Mammary epithelial cell (primary cell): ENCODE measurements at places on chromosomes 7 and 10. TPM values are rescaled to one million over a fixed set of nuclear protein-coding genes. Genes with fewer than 3 reads are reported as not detected.

- peak; percentile 30 for DNase-seq
Measured at GRCh38 chr10:34814223-34814912, 728 bp downstream of the PARD3 start.

Gene ANKRD26
- 1.1 TPM for polyA plus RNA-seq

DNA sequence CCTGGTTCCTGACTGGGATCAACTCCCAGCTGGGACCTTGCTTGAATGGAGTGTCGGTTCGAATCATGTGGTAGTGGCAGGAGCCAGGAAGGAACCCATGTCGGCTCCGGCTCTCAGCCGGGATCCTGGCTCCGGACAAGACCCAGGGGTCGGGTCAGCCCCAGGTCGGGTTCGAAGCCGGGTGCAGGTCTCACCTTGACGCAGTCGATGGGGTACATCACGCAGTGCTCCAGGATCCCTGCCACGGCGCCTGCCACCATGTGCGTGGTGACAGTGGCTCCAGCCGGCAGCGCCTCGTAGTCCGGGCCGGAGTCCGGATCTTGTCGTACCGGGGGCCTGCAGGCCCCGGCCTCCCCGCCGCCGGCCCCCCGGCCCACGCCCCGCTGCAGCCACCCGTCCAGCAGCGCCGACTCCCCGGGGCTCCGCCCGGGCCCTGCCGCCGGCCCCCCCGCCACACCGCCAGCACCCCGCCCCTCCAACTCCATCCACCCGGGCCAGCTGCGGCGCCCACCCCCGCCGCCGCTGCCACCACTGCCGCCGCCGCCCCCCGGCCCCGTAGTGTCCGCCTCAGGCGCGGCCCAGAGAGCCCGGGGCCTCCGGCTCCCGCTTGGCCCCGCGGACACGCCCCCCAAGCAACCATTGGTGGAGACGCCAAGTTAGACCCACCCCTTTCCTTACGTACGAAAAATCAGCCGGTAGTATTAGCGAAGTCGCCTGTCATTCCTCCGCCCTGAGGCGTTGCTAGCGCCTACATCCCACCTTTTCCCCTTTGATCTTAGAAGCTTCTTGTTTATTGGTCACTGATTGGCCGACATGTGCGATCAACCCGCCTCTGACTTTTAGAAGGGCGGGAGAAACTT lies at the start of gene SLC25A28:
SLC25A28 (minus strand) TSS at position 589 of the 860 bp plus-strand sequence; CDS start at position 485, 104 bp downstream.
- peak; percentile 100 for DNase-seq

DNA sequence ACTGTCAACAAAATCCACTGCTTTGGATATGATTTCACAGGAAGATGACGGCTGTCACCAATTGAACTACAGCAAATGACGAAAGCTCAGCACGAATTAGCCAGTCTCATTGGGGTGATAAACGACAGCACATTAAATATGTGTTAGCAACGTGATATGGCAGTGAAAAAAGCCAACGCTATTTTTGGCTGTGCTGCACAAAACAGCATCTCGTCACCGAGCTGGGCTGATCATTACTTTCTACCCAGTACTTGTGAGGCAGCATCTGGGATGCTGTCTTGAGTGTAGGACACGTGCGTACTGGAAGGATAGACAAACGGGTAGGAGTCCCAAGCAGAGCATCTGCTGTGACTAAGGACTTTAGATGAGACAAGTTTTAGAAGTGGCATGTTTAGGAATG lies 138.3 kb downstream of the EXOC4 start:
- no peak for DNase-seq

Gene CDC123
- polyA plus RNA-seq: 189 TPM

DNA sequence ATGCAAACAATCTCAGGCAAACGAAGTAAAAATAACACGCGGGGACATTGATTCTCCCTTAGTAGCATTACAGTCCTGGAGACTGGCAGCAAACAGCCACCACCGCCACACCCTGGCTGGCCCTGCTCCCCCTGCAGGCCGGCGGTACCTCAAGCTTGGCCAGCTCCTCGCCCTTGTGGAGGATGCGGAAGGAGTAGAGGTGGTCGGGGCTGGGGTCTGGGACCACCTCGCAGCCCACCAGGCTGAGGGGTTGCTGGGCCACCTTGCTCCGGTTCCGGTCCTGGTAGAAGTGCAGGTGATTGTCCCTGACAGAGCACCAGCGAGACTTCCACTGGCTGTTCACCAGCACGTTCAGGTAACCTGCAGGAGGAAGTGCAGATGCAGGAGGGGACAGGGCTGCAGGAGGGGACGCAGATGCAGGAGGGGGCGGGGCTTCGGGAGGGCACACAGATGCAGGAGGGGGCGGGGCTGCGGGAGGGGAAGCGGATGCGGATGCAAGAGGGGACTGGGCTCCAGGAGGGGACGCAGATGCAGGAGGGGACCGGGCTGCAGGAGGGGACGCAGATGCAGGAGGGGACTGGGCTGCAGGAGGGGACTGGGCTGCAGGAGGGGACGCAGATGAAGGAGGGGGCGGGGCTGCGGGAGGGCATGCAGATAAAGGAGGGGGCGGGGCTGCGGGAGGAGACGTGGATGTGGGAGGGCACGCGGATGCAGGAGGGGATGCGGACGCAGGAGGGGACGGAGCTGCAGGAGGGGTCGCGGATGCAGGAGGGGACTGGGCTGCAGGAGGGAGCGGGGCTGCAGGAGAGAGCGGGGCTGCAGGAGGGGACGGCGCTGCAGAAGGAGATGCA lies 65.7 kb downstream of the VWA2 start:
- DNase-seq: no peak
